ENCODE measurements at places on chromosomes 1 and 21.

DNA sequence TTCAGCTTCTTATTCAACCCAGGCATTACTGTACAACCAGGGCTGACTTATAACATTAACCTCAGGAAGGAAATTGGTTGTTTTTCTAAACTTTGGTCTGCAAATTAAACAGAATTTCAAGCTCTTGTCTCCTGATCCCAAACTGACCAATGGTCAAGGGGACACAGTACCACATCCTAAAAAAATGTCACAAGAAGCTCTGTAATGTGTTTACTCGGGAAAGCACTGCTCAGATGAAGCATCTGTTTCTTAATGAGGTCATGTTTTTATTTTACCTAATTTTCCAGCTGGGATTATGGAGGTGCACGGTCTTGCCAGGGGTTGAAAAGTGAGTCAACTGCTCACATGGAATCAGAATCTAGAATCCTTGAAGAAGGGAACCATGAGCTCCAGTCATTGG lies 18.7 kb downstream of the ADAMTS5 start:
- DNase-seq, result no peak

- DNase-seq, result no peak
These were observed 20.3 kb downstream of the PDC start for GRCh38 chr1:186440584-186440983.

DNA sequence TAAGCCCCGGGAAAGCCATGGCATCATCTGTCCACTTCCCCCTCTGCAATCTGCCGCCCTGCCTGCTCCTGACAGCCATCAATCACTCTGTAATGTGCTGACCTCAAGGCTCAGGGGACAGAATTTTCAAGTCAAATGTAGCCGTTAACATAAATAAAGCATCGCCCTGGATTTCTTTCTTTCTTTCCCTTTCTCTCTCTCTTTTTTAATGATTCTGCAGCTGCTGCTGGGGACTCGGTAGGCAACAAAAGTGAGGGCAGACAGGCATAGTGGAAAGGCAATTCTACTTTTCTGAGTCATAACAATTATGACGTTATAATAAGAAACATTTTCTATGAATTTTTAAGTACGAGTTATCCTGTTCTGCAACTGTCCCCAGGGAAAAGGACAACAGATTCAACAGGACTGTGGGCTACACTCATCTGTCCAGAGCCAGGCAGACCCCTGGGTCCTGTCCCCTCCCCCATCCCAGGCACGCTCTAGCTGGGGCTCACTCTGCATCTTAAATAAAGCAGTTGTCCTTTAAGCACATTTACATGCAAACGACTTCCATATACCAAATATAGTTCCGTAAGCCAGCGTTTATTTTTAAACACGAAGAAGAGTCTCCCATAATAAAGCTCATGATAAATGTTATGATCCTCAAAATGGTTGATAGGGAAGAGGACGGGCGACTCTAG lies 78.7 kb downstream of the SSBP3 start:
- no peak for DNase-seq

- DNase-seq, result no peak
These were observed 25.2 kb downstream of the RUNX3 start for GRCh38 chr1:24904731-24905354.

DNA sequence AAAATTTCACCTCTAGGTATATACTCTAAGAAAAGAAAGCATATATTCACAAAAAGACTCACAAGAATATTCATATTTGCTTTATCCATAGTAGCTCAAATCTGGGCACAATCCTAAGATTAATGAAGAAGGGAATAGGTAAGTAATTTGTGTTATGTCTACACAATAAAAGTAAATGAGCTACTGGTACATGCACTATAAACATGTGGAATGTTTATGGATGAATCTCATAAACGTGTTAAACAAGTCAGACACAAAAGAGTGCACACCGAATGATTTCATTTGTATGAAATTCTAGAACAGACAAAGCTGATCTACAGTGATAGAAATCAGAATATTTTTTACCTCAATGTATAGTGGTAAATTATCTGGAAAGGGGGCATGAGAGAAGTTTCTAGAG lies 115.3 kb upstream of the B3GALT2 start:
- DNase-seq, result no peak

DNA sequence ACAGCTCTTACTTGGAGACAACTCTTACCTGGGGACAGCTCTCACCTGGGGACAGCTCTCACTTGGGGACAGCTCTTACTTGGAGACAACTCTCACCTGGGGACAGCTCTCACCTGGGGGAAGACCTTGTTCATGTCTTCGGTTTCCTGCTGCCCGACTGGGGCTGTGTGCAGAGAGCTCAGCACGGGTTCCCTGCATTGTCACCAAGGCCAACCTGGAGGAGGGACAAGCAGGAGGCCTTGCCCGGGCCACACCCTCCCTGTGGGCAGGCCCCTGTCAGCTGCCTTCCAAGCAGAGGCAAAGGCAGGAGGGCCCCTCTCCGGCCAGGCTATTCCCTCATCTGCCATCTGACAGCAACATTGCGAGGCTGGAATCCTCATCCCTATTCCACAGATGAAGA lies at the start of gene LDLRAD1:
LDLRAD1 (minus strand) TSS at position 208 of the 400 bp plus-strand sequence; CDS start at position 134, 74 bp downstream.
- DNase-seq, result no peak

DNA sequence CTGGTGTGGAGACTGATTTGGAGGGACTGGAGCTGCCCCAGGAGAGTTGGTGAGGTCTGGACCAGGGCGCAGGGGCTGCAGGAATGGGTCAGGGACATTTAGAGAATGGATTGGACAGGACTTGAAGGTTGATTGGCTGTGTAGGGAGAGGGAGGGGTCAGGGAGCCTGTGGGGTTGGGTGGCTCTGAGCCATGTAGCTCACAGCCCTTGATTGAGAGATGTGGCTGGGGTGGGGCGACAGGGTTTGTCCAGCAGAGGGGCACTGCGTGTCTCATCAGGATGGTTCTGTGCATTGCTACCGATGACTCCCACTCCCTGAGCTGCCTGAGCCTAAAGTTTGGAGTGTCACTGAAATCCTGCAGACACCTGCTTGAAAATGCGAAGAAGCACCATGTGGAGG lies 12.1 kb downstream of the AZIN2 start:
- no peak for DNase-seq

GRCh38 chr1:81551946-81552345 lies 248.8 kb upstream of the ADGRL2 start:
- DNase-seq, result no peak

GRCh38 chr1:202684716-202685115 lies 25.5 kb downstream of the SYT2 start:
- no peak for DNase-seq

- no peak for DNase-seq
These were observed 570.5 kb downstream of the MRPL39 start for GRCh38 chr21:25036775-25037174.

DNA sequence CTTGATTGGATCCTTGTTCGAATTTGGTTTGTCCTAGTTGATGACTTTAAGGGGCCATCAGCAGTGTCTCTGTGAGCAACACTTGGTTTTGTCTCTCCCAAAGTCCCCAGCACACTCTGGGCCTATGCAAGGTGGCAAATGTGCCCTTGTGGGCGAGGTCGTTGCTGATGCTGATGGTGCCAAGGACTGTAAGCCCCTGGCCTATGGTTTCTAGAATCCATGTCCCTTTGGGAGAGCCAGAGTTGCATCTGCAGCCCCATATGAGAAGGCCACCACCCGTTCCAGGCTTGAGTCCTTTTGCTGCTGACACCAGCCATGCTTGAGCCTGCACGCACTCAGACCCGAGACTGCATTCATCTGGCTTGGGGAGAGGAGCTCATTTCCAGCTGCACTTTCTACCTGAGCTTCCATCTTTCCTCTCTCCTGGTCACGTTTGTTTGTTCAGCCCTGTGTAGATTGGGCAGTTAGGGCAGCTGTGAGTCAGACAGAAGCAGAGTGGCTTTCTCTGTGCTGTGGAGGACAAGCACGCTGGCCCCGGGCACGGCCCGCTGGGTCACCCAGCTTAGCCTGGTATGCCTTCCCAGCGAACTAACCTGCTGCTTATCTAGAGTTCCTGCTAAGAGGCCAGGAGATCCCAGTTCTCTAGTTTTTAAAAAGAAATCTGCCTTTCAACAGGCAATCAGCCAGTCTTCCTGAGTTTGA lies 52.1 kb upstream of the CSF3R start:
- no peak for DNase-seq

DNA sequence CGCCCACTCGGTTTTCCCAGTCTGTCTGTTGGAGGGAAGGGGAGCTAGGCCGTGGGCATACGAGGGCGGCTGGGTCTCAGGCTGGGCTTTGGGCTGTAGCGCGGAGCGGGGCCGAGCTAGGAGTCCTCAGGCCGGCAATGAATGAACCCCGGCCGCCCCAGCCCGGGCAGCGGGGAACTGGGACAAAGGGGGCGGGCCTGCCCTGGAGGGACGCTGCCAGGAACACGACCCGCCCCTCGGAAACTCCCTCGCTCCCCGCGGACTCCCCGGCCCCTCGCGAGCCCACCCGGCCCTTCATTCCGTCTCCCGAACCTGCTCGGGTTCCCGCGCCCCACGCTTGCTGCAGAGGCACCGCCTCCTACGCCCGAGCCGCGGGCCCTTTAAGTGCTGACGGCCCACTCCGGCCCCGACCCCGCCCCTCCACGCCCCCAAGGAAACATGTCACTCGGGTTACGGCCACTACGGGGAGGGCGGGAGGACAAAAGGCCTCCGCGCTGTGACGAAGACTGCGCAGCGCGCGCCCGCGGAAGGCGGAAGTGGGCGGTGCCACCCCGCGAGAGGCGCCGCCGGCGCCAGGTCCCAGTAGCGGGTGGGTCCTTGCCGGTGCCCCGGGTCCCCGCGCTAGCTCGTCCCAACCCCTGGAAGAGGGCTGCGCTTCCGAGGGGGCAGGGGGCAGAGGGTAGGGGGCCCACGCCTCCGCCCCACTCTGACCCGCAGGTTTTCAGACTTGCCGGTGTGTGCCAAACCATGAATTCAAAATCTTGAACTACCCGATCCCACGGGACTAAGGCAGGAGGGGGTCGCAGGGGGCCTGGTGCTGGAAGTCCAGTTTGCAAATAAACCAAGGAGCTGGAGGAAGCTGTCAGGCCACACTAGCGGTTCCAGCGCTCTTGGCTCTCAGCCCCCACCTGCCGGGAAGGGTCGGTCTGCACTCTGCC lies at the start of gene GALE:
GALE (minus strand) TSS at position 355 of the 938 bp plus-strand sequence. CDS start 1,747 bp downstream, outside the sequence.
- peak; percentile 96 for DNase-seq

DNA sequence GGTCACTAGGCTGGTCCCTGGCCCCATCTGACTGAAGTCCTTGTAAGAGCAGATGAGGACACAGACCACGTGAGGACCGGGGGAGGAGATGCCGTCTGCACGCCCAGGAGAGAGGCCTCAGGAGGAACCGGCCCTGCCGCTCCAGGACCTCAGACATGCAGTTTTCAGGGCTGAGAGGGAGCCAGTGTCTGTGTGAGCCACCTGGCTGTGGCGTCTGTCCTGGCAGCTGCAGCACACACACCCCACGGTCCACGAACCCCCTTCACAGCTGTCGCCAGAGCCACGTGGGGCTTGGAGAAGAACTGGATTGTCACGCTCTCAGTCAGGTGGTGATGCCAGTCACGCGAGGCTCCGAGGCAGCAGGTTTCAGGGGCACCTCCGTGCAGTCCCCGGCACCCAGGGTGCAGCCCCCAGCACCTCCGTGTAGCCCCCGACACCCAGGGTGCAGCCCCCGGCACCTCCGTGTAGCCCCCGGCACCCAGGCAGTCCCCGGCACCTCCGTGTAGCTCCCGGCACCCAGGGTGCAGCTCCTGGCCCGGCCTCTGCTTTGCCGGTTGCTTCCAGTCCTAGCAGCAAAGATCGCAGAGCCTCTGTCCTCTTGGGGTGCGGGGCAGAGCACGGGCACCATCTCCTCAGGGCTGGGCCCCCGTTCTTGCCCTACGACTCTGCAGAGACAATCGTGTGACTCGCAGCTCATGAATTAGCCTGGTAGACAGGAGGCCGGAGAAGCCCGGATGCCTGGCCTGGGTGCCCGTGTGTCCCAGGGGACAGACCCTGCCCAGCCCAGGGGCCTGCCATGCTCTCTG lies 19.0 kb upstream of the SUMO3 start:
- DNase-seq, result no peak

- no peak for DNase-seq
These were observed 15.1 kb downstream of the USP33 start for GRCh38 chr1:77744576-77744975.

DNA sequence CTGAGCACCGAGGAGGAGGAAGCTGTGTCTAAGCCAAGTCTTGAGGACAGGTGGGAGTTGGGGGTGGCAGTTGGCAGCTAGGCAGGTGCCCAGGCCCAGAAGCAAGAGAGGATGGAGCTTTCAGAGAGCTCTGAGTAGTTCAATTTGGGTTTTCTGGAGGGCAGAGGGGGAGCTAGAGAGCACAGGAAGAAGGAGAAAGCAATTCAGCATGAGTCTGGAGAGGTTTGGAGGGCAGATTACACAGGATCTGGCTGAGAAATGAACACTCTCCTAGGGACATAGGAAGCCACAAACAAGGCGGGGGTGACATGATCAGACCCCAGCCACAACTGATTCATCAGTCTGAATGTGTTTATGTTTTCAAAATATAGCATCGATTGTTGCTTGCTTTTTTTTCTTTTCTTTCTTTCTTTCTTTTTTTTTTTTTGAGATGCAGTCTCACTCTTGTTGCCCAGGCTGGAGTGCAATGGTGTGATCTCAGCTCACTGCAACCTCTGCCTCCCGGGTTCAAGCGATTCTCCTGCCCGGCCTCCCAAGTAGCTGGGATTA lies 23.8 kb downstream of the PTPRF start:
- no peak for DNase-seq

- no peak for DNase-seq
These were observed 2.6 kb downstream of the FUCA1 start for GRCh38 chr1:23865543-23865930.

DNA sequence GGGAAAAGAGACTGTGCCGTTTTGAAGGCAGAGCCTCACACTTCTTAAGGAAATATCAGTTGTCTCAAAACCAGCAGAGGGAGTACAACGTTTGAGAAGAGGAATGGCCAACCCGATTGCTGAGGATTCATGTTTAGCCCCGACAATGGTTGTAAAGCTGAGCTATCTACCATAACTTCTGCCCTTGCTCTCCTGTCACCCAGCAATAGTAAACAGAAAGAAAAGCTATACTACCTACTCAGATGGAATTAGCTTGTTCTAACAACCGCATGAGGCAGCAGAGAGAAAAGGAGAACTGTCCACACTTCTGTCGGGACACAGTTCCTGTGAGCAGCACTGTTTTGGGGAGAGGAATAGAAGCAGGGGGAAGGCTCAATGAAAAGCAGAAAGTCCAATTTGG lies 91.2 kb downstream of the SLC45A1 start:
- DNase-seq, result no peak

Data from activated naive CD4-positive, alpha-beta T cell (primary cell).